ENCODE measurements at places on chromosomes 12 and 14.

DNA sequence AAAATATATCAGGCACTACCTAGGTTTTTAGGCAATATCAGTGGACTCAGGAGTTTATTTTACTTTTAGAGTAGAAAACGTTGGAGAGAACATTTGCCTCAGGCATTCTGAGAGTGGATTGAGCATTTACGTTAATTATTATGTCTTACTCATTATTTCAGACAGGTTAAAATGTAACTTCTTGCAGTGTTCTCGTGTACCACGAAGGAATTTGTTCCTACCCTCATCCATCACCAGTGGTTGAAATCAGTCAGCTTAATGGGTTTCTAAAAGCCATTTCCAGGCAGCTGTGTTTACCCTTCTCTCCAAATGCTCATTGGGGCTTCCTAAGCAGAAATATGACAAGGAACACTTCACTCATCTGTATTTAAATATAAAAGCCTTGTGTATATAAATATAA, 9.1 kb upstream of the LDHB start:
- DNase-seq = no peak

DNA sequence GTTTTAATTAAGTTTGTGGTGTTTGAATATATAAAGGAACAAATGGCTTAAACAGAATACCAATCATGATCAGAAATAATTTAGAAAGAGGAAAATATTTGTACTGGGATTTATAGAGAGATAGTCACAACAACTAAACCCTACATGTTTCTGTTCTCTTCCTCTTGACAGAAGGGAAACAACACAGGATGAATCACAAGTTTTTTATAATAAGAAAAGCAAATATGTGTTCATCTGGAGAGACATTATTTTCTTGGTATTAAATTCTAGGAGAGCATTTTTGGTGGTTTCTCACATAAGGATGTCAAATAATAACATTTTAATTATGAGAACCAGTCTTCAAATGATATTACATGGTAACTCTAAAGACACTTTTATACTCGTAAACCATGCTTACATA, 232.9 kb upstream of the PKP2 start:
- DNase-seq = no peak

DNA sequence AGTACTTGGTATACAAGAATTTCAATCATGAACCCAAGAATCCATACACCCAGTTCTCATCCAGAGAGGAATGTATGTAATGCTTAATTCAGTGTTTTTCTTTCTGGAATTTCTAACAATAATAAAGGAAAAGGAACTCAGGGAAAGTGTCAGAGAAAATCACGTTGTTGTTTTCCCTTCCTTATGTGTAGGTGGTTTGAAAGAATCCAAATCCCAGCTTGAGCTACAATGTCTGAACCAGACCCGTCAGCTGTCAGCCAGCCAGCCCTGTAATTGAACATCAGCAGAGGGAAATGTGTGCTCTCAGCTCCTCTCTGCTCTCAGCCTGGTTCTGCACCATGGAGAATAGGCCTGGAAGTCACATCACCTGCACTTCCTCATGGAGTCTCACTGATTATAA, 126.5 kb downstream of the TMEM30B start:
- DNase-seq = no peak

DNA sequence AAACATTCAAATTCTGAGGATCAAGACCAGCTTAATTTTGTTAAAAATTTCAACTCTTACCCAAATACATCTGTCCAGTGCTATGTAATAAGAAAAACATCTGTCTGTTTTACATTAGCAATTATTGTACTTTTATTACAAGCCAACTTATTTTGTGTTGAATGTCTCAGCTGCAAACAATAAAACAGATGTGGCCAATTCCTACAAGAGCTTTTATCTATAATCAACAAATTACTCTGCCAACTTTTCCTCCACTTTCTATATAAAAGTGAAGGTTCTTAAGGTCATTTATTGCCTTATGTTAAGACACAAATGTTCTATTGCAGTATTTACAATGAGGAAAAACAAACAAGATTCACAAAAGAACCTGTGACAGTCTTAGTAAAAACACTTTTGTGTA, 72.7 kb downstream of the NOVA1 start:
- DNase-seq = no peak

DNA sequence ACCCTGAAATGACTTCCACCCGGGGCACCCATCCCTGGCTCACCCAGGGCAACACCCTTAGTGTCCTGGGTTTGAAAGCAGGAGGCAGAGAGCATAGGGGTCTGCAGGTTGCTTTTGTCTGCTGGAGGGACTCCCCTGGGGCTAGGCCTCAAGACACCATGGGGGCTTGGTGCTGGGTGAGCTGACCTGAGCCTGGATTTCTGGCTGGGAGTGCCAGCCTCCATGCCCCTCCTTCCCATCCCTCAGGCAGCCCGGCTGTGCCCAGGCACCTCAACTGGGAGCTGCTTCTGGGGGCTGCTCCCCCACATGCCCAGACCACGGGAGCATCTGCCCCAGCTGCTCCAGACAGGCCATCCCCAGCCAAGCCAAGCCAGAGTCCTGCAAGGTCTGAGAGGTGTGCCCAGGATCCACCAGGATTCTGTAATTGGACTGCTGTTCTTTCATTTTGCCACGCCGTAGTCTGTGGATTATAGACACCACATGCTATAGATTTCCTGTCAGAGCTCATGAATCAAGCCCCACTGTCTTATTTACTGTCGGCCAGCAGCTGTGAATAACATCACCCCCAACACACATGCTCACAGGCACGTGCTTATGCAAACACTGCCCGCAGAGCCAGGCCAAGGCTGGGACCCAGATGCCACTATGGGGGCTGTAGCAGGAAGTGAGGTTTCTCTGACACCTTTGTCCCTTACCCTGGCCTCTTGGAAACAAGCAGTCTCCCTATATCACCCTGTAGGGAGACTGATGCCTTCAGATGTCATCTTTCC, 29.4 kb upstream of the ESRRB start:
- no peak for DNase-seq

DNA sequence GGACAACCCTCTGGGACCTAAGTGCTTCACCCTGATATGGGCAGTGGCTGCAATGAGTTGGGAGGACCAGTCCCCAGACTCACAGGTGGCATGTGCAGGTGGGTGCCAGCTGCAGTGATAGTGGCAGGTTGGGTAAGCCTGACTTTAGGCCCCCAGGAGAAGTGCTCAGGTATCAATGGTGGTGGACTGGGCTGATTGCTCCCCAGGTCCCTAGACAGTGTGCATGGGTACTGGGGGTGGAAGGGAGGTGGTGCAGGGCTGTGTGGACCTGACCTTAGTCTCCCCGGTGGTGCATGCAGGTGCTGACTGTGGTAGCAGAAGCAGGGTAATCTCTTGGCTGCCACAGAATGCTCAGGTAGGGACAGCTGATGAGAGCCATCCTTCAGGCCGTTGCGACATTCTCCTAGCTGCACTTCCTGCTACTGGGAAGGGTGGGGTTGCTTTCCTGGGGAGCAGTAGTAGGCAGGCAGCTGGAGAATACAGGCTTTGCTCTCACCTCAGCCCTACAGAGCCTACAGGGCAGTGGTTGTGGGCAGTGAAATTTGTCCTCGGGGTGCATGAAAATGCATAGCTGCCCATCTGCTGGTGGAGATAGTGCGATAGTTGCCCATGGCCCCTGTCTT, 33.3 kb upstream of the CCND2 start:
- DNase-seq = no peak

- DNase-seq = no peak
These were observed 12.6 kb downstream of the BIN2 start for GRCh38 chr12:51311389-51311788.

- DNase-seq = peak; percentile 20
These were observed 14.2 kb upstream of the TXNRD1 start for GRCh38 chr12:104201238-104202001.

- DNase-seq = no peak
These were observed 201.2 kb downstream of the ESR2 start for GRCh38 chr14:64092940-64093339.

GRCh38 chr14:71006200-71006563, 98.9 kb downstream of the PCNX1 start:
- DNase-seq = no peak

- DNase-seq = no peak
These were observed 61.3 kb upstream of the RESF1 start for GRCh38 chr12:31897781-31898503.

DNA sequence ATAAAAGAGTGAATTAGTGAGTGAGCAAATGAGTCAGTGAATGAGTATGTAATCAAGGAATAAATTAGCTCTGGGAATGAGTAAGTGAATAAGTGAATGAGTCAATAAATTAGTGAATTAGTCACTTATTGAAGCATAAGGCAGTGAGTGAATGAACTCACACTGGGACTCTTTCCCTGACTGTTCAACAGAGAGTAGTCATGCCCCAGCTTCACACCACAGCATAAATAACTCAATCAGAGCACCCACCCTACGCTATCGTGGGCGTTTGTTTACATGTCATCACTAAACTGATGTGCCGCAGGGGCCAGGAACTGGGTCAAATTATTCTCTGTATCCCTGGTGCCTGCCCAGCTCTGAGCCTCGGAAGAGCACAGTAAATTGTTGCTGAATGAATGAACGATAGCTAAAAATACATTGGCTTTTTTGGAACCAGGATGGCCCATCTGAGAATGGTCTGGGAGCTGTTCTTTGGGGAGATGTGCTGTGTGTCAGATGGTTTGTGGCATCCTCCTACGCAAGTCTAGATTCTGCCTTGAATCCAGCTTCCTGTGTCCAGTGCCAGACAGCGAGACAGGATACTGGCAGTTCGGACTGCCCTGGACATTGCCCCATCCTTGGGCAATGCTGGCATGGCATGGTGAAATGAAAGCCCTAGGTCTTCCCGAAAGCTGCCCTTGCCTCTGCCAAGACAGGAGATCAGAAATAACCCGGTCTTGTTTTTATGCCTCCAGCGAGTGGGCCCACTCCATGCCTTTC, 98.0 kb upstream of the RTL1 start:
- DNase-seq = no peak

GRCh38 chr12:51419425-51420193, 5.0 kb upstream of the SLC4A8 start:
- DNase-seq = no peak

DNA sequence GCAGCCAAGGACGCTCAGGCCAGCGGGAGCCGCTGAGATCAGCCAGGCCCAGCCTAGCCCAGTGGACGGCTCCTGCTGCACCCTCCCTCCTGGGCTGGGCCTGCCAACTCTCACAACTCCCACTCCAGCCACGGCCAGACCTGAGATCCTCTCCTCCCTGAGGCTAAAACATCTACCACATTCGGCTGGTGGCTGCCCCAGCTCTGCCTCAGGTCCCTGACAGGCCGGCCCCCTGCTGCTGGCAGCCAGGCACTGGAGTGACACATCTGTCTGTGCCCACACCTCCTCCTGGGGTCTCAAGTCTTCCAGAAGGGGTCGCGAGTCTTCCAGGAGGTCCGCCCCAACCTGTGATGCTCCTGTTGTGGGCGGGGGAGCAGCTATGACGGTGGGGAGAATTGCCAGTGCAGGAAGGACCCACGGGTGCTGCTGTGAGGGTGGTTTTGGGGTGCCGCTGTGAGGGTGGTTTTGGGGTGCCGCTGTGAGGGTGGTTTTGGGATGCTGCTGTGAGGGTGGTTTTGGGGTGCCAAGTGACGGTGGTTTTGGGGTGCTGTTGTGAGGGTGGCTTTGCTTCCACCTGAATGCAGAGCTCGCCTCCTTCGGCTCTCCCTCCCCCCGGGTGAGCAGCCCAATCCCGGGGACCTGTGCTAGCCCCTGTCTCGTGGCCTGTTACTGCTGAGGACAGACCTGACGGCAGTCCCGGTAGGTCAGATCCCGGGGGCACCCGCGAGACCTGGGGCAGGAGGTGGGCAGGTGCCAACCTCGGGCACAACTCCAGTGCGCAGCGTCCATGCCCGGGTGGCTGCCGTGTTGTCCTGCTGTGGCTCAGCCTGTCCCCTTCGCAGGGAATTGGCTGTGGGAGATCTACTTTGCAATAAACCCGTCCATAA, 27.5 kb upstream of the C14orf180 start:
- peak; percentile 9 for DNase-seq

DNA sequence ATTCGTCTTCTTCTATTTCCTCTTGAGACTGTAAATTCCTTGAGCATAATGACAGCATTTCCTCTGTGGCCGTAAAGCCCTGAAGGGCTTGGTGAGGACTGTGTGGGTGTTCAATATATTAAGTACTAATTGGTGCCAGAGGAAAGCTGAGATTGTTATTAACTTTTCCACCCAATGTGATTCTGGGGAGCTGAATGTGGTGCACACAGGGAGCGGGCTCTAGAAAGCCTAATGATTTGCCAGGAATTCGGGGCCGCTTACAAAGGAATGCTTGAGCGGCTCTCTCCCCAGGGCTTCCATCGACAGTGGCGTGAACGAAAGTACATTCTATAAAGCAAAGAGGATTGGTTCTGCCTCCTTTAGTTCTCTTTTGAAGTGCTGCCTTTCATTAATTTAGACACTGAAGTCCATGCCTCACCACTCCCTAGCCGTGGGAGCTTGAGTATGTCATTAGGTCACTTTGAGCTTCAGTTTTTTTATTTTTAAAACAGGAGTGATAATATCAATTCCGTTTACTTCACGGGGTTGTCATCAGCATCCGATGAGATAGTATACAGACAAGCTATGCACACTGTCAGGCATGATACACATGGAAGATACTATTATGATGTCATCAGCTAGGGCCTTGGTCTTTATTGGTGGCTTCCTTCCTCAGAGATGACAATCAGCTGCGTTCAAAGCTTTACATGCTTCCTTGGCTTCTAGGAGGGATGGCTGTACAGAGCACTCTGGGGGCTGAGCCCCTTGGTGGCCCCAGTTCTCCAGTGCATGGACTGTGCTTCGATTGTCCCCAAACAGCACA, 11.0 kb upstream of the GSG1 start:
- DNase-seq = no peak

DNA sequence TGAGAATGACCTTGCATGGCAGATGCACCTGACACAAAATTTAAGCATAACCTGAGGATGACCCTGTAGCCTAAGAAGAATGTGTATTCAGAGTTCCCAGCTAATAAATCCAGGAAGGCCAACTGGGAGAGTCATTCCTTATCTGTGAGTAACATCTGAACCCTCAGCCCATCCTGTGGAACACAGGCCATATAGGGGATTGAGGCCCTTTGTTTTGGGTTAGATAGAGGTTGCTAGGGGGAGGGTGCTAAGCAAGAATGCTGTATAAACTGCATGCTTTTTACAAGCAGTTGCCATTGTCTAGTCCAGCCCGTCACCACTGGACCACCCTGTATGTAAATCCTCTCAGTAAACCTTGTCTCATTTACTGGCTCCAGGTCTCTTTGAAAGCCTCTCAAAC, 77.0 kb downstream of the BICD1 start:
- no peak for DNase-seq

GRCh38 chr14:104317975-104318557, 179.7 kb downstream of the KIF26A start:
- no peak for DNase-seq

DNA sequence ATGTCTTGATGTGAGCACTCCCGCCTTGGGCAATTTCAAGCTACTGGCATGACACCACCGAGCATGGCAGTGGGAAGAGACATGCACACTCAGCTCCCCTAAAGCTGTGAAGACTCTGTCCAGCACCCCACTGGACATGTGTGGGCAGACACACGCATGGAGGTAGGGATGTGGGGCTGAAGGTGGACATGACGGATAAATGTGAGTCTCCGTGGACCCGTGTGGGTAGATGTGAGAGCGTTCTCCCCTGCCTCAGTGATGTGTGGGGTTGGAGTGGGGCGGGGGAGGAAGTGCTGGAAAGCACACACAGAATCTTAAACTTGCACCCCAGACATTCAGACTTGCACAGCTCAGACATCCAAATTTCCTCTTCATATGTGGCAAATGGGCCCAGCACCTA, 12.6 kb downstream of the SLC6A12 start:
- no peak for DNase-seq

GRCh38 chr12:128312661-128313060, 45.7 kb downstream of the TMEM132C start:
- no peak for DNase-seq

GRCh38 chr14:36683083-36683724, 21.5 kb downstream of the PAX9 start:
- no peak for DNase-seq

GRCh38 chr12:95205685-95206084, 11.6 kb downstream of the FGD6 start:
- no peak for DNase-seq
